ENCODE measurements at places on chromosomes 4 and X.

GRCh38 chr4:161320377-161320776 is 843.4 kb downstream of the FSTL5 start:
- DNase-seq: no peak

- DNase-seq: no peak
Observed at GRCh38 chrX:7086384-7086783, 61.1 kb upstream of the STS start.

GRCh38 chr4:137198791-137199190 is 333.5 kb downstream of the PCDH18 start:
- no peak for DNase-seq

DNA sequence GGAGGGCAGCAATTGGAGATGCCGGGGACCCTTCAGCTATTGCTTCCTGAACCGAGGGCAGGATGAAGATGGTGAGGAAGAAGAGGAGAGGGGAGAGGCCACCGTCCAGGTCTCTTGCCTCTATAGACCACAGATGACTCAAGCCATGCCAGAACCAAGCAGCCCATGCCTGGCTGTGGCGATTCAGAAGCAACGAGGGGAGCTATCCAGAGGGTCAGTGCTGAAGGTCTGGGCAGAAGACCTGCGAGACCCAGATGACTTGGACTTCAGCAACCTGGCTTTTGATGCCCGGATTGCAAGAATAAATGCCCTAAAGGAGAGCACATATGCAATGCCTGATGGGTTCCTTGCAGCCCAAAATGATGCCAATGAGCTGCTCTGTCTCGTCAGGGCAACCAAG is 70.2 kb upstream of the PRPS2 start:
- DNase-seq: no peak

- DNase-seq: no peak
Observed at GRCh38 chr4:6869944-6870343, 39.7 kb upstream of the TBC1D14 start.

DNA sequence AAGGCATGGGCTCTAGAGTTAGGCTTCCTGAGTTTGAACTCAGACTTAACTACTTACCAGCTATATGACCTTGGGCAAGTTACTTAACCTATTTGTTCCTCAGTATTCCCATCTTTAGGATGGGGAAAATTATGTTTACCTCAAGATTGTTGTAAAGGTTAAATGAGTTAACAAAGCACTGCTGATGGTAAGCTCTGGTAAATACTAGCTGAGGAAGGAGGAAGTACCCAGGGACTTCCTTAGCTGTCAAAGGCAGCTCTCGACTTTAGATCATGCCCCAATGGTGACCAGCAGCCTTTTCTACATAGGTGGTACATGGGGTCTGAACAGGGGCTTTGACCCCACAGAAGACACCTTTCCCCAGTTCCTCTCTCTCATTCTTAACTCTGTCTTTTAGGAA is 20.1 kb downstream of the ATP7A start:
- no peak for DNase-seq

DNA sequence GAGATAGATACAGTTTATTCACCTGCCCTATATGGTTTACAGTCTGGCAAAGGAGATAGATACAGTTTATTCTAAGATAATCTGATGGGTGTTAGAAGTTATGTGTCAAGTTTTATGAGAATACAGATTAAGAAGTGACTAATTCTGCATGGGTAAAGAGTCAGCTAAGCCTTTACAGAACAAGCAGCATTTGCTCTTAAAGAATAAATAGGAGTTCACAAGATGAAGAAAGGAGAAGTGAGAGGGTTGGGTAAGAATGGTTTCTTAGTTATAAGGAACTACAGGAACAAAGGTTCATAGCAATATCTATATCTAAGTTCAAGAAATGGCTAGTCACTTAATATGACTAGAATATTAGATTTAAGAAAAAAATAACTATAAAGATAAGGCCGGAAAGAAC is 47.6 kb downstream of the THOC2 start:
- no peak for DNase-seq

DNA sequence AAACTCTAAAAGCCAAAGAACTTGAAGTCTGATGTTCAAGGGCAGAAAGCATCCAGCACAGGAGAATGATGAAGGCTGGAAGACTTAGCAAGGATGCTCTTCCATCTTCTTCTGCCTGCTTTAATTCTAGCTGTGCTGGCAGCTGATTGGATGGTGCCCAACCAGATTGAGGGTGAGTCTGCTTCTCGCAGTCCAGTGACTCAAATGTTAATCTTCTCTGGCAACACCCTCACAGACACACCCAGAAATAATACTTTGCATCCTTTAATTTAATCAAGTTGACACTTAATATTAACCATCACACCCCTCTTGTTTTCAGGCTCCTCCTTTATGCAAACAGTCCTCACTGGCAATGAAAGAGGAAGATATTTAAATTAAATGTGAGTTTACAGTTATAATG is 321.7 kb downstream of the TEX13C start:
- DNase-seq: no peak

GRCh38 chr4:42489095-42489494 is 91.8 kb downstream of the SHISA3 start:
- no peak for DNase-seq

DNA sequence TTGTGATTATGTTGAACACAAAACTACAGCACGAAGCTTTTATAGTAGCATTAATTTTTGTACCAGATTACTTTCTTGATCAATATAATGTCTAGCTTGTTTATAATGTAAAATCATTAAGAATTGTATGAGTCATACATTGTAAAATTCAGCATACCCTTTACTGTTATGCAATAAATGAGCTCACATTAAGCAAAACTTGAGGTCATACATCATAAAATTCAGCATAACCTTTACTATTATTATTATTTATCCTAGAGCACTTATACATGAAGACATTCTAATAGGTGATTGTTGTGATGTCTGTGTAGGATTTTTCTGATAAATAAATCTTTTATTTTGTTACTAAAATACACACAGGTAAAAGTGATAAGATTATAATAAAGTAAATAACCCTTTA is 49.4 kb downstream of the DTHD1 start:
- DNase-seq: no peak

- no peak for DNase-seq
Observed at GRCh38 chrX:45381841-45382240, 181.2 kb upstream of the DIPK2B start.

DNA sequence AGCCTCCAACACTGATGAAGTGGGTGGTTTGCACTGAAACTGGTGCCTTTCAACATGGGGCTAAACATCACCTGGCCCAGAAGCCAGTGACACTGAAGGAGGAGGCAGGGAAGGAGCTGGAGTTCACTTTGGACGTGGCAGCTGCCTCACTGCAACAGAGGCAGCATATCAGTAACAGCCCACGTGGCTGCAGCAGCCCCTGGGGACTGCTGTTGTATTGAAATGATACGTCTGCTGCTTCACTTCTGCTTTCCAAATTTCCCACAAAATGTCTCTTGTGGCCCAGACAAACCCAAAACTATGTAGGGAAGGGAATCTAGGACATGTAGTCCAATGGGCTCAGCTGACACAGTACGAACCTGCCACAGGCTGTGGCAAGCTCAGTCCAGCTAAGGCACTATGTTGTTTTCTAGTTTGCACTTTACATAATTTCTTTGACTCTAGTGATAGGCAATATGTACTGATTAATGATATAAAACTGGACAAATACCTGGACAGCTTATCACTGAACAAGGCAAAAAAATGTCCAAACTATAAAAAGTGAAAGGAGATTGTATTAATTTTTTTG is 84.7 kb upstream of the RAPGEF2 start:
- no peak for DNase-seq

DNA sequence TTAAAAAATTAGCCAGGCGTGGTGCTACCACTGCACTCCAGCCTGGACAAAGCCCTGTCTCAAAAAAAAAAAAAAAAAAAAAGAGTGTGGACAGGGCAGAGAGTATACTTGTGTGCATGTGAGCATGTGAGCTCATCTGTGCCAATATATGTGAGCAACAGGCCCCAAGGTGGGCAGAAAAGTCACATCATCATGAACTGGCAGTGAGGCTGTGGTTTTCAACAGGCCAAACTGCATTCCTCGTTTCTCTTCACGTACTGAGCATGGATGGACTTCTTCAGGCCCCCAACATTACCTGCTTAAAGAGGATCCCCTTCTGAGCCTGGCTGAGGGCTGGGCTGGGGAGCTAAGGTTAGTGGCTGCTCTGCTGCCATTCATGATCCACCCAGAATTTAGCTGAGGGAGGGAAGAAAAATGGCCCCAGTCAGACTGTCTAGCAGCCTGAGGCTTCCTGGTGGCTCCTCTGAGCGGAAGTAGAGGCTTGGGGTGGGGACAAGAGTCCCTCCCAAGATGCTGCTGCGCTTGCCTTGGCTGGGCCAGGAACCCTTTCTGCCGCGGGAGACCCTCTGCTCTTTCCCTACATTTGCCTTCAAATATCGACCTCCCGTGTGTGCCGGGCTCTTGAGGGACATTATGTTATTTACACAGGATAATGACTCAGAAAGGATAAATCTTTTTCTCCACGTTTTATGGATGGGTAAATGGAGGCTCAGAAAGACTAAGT is 55.0 kb downstream of the DIPK2B start:
- DNase-seq: no peak

DNA sequence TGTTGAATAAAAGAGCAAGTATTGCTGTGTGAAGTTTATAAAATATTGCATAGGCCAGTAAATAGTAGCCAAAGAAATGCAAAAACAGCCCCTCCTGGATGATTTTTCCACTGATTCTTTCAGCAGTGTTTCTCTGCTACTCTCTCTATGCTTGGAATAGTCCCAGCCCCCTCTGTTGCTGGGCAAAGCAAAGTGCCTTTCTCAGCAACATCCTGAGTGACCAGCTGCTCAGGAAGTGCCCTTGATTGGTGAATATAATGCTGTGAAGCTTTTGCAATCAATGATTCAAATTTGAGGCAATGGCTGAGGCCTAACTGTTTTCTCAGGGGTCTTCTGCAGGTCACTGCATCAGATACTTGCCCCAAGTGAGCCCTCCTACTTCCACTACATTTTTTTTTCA is 656.7 kb downstream of the ZNF674 start:
- DNase-seq: no peak

Measured in activated CD4-positive, alpha-beta T cell treated with anti-CD3 and anti-CD28 coated beads for 4 hours (primary cell).